H7 (cell line): ENCODE measurements at places on chromosomes 5 and 9.

DNA sequence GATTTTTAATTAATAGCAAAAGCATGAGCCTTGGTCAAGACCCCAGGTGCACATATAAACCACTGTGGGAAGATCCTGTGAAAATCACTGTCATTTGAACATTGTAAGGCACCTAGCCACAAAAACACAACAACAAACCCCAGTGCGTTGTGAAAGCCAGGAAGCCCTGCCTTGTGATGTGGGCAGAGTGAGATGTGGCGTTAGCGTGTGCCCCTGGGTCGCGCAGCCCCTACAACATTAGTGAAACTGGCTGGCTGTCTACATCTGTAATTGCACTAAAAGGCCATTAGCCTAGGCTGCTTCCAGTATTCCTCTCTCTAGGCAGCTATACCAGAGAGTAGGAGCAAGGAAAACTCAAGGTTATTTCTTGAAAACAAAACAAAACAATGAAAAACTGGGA, 21.1 kb upstream of the PDZD2 start:
- DNase-seq, result no peak

DNA sequence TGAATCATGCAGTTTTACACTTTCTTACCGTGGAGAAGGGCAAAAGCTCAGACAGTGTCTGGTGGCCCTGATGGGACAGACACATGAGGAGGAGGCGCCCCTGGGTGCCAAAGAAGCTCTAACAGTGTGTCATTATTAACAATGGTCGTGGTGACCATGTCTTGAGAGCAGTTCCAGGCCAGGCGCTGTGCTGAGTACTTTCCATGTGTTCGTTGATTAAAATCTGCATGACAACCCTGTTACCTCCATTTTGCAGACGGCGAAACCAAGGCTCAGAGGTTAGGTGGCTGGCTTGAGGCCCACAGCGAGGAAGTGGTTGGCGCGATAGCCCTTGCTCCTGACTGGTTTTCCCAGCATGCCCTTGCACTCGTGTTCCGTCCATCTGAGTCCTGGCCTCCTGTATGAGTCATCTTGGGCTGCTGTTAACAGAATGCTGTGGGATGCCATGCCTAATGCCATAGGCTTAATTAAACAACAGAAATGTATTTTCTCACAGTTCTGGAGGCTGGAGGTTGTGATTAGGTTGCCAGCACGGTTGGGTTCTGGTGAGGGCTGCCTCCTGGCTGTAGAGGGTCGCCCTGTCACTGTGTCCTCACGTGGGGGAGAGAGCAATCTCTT, 92.0 kb downstream of the AMBP start:
- DNase-seq, result peak; percentile 15

DNA sequence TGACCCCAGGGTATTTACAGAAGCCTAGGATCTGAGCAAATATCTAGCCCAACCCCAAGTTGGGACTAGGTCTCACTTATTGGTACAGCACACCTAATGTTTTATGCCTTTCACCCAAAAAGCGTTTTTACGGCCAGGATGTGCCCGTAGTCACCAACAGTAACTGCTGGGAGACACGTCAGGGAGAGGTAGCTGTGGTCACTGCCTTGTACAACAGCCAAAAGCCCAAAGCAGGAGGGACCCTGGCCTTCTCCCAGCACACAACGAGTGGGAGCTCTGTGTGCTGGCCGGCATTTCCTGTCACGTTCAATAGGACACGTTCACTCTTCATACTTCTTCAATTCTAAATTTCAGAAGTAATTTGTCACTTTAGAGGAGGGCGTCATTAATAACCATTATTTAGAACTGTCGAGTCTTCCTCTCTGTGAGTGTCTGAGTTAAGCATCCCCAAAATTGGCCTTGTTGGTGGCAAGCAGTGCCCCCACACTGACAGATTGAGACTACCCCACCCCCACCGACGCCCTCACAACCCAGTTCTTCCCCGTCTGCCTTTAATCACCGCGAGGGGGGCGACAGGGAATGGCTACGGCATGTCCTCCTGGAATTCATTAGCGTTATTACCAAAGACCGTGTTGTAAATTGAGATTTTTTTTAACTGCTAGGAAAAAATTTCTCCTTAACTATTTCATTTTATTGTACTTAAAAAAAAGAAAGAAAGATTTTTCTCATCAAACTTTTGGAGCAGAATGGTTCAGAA, 80.7 kb downstream of the MVB12B start:
- peak; percentile 54 for DNase-seq

DNA sequence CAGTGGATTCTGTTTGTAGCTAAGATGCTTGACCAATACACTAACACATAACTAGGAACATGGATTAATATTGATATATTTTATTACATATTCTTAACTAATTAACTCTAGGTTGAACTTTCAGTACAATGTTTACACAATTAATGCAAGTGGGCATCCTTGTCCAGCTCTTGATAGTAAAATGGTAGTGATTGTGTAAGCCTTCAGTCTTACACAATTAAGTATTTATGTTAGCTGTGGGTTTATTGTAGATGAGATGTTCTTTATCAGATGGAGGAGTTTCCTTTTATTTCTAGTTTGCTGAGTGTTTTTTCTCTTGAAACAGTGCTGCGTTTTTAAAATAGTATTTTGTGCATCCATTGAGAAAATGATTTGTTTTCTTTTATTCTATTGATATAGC, 1210.8 kb downstream of the CDH12 start:
- no peak for DNase-seq

- peak; percentile 44 for DNase-seq
These were observed 315.5 kb upstream of the C9orf72 start for GRCh38 chr9:27888661-27889295.

DNA sequence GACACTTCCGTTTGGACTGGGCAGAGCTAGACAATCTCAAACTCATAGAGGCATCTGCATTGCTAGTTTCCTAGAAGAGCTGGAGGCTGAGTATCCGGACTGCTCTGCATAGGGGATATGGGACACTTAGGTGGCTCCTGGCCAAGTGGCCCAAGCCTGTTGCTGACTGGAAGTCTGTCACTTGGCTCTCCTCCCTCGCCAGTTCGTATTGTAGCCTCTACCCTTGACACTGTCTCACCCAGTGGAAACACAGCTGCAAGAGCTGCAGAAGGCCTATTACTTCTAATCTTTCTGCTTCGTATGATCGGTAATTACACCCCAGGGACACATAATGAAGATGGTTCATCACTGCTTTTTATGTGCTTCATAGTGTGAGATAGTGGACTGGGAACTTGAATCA, 34.7 kb downstream of the ITGA1 start:
- no peak for DNase-seq

GRCh38 chr9:136086951-136087740, 7.9 kb downstream of the NACC2 start:
- peak; percentile 74 for DNase-seq

GRCh38 chr5:178530526-178530925, 59.7 kb downstream of the COL23A1 start:
- no peak for DNase-seq

DNA sequence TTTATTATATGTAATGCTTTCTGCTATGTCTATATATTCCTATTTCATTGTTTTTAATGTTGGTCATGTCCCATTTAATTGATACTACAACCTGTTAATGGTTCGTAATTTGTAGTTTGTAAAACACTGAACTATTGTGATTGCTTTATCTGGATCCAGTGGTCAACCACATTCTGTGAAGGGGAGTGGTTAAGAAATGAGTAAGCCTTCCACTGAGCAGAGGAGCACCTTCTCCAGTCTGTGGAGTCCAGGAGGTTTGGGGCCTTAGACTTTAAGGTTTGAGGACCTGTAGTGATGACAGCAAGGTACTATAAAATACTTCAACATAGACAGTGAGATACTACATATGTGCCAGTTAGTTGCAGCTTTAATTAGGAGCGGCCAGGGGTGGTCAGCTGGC, 67.7 kb upstream of the RAD23B start:
- no peak for DNase-seq

DNA sequence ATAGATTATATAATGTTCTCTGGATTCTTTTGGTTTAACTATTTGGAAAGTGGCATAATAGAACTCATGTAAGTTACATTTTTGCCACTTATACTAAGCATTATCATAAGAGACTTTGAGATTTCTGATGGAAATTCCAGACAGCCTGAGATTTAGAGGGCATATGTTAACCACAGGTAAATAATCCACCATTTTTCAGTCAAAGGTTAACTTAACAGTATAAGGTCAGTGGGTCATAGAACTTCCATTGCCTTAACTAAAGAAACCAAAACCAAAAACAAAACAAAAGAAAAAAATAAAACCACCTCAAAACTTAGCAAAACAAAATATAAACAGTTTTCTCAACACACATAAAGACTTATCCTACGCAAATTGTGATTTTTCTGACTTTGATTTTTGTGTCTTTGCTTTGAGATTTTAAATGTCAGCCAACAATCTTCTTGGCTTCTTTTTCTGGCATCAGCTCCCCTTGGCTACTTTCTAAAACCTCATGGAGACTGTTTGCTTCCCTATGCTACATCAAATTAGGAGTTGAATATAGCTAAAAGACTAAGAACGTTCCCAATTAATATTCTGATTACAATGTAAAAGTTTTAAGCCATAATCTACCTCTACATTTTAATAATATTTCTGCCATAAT, 430.1 kb upstream of the DAB2 start:
- DNase-seq, result no peak

DNA sequence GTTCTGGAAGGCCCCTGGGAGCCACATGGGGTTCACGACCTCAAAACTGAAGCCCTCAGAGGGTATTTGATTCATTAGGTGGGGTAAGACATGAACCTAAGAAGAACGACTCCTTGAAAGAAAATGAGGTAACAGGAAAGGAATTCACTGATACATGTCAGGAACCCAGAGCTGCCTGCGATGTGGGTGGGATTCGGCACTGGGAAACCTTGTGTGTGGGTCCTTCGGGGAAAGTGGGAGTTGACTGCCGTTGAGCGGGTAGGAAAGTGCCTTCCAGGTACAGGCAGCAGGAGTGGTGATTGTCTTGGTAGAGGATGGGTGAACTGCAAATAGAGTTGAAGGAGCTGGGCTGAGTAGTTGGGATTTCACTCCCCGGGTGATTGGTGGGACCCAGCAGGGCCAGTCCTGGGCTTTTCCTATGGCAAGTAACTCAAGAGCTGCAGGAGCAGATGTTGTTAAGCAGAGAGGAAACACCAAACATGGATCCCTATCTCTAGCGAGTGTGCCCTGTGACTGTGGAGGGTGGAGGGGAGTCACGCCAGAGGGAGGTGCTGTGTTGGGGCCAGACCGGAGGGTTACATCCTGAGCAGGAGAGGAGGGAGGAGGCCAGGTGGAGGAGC, 30.8 kb downstream of the ANKRD33B start:
- no peak for DNase-seq

GRCh38 chr5:116419258-116419657, 155.4 kb downstream of the SEMA6A start:
- no peak for DNase-seq
